ENCODE measurements at places on chromosomes 7 and 10. TPM values are rescaled to one million over a fixed set of nuclear protein-coding genes. Genes with fewer than 3 reads are reported as not detected.

- no peak overlapping the region for H3K4me3 ChIP-seq
- DNase-seq = no peak
- no peak overlapping the region for H3K27ac ChIP-seq
- no peaks in the 10 kb centered on the region for H3K4me1 ChIP-seq
- H3K36me3 ChIP-seq = no peaks in the 10 kb centered on the region
Measured at GRCh38 chr10:6621536-6621935, 41.5 kb upstream of the PRKCQ start.

The GIMAP8 gene
- total RNA-seq = 41.4 TPM

GRCh38 chr7:41886262-41886900 is 183.5 kb upstream of the INHBA start:
- H3K36me3 ChIP-seq = no peaks in the 10 kb centered on the region
- no peak overlapping the region for H3K27ac ChIP-seq
- no peak overlapping the region for H3K4me3 ChIP-seq

DNA sequence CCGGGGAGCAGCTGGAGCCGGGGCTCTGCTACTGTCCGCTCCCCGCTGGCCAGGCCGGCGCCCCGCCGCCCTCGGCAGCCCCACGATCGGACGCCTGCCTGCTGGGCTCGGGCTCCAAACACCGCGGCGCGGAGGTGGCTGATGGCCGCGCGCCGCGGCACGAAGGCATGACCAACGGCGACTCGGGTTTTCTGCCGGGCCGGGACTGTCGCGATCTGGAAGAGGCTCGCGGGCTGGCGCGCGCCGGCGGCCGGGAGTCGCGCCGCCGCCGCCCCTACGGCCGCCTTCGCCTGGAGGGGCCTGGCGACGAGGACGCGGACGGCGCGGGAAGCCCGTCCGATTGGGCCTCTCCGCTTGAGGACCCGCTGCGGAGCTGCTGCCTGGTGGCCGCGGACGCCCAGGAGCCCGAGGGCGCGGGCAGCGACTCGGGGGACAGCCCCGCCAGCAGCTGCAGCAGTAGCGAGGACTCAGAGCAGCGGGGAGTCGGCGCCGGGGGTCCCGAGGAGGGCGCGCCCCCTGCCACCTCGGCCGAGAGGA is 570 bp downstream of the TBC1D12 start:
- no peaks in the 10 kb centered on the region for H3K4me1 ChIP-seq
- H3K27me3 ChIP-seq = no peaks in the 10 kb centered on the region
- H3K36me3 ChIP-seq = no peaks in the 10 kb centered on the region
- H3K4me3 ChIP-seq = peak overlapping the region; percentile 97
- DNase-seq = peak; percentile 50
- H3K27ac ChIP-seq = peak overlapping the region; percentile 82

- no peak overlapping the region for H3K27ac ChIP-seq
- DNase-seq = no peak
- no peak overlapping the region for H3K4me3 ChIP-seq
- H3K27me3 ChIP-seq = no peaks in the 10 kb centered on the region
Measured at GRCh38 chr7:2146676-2147472, 85.9 kb downstream of the MAD1L1 start.

The TMEM72 gene
- total RNA-seq = not detected

DNA sequence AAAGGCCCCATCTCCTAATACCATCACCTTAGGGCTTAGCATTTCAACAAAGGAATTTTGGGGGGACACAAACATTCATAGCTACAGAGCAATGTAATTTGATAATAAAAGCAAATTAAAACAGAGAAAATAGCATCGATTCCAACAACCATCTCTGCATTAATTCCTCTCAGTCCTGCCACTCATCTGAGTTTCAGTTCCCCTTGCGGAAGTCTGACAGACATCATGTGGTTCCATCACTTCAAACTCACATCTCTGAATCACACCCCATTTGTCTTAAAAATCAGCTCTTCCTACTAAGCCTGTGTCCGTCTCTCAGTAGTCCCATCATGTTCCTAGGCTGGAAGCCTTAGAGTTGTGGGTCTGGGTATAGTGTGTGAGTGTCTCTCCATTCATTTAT is 3.6 kb downstream of the ADCK2 start:
- H3K27me3 ChIP-seq = no peaks in the 10 kb centered on the region
- H3K27ac ChIP-seq = no peak overlapping the region
- H3K36me3 ChIP-seq = no peaks in the 10 kb centered on the region
- H3K4me1 ChIP-seq = no peaks in the 10 kb centered on the region
- H3K4me3 ChIP-seq = no peak overlapping the region
- no peak for DNase-seq

GRCh38 chr10:126357169-126357568 is 31.1 kb downstream of the ADAM12 start:
- no peak for DNase-seq
- no peaks in the 10 kb centered on the region for H3K27me3 ChIP-seq
- H3K4me1 ChIP-seq = no peaks in the 10 kb centered on the region
- H3K27ac ChIP-seq = no peak overlapping the region
- H3K4me3 ChIP-seq = no peak overlapping the region

All from aorta (tissue), 5 donors.